ENCODE measurements at places on chromosomes 5 and 9. TPM values are rescaled to one million over a fixed set of nuclear protein-coding genes. Genes with fewer than 3 reads are reported as not detected.

The TLE1 gene
- total RNA-seq = 84.1 TPM

The HRH2 gene
- total RNA-seq = 5.5 TPM

The SPATA31E1 gene
- total RNA-seq = 0.07 TPM

The ZNF367 gene
- 12.3 TPM for total RNA-seq

The NOTCH1 gene
- 33.3 TPM for total RNA-seq

The ADAMTSL1 gene
- total RNA-seq = 1.8 TPM

The PALM2AKAP2 gene
- total RNA-seq = 1.1 TPM

The OMD gene
- not detected for total RNA-seq

DNA sequence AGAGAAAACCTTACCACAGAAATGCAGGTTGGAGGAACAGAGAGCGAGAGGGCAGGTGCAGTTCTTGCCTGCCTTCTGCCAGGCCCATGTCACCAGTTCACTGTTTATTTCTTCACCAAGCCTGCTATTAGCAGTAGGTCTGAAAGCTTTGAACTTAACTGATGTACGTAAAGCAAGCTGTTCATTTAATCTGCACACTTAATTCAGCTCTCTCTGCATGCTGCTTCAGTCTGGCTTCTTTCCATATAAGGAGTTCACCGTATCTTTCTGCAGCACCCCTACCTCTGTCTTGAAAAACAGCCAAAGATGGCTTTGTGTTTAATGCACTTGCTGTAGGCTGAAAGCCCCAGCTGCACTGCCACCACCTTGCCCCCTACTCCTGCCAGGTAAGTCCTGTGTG, 205.1 kb downstream of the RAB3C start:
- peak; percentile 3 for DNase-seq

GRCh38 chr9:78698371-78698770, 401.4 kb downstream of the PSAT1 start:
- no peak for DNase-seq

GRCh38 chr5:168656633-168657032, 77.5 kb upstream of the PANK3 start:
- DNase-seq = no peak

- no peak for DNase-seq
These were observed 107.6 kb upstream of the PITX1 start for GRCh38 chr5:135141303-135142268.

DNA sequence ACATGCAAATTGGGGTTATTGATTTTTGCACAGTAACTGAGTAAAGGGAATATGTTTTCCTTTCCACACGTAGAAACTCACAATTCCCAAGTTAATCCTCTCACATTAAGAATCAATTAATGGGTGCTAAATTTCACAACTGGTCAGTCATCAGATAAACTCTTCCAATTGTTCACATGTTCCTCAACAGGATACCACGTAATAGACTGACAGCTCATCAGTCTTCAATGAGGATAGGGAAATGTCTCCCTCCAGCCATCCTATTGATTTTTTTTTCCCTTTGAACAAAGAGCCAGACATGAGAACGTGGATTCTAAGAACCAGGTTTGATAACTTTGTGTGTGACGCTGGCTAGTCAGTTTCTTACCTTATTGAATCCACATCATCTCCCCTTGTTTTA, 768 bp upstream of the CER1 start:
- DNase-seq = no peak

DNA sequence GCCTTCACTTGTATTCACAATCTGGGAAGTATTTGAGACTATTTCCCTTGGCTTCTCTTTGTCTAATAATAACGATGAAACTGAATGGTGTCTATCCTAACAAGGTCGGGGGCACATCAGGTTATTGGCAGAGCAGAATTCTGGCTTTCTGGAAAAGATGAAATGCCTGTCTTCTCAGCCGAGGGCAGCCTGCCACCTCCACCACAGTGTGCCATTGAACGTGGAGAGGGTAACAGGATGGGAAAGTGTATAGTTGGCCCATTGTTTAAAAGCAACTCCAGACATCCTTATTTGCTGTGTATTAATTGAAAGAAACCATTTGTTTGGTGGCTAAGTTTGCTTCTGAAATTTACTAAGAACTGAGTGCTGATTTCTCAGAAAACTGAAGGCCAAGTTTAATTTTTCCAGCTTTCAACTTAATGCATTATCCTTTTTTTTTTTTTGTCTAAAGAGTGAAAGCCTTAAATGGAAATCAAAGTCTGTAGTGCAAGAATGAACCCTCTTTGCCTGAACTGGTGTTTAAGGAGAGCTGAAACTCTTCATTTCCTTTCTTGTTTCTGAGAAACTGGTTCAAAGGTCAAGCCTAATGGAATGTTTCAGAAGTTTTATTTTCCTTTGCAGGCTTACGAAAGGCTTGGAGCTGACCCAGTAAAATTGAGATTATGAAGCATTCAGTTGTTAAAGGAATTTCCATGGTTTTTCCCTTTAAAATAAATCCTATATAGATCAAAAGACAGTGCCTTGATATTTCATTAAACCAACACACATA, 563.7 kb upstream of the DAP start:
- DNase-seq = no peak

DNA sequence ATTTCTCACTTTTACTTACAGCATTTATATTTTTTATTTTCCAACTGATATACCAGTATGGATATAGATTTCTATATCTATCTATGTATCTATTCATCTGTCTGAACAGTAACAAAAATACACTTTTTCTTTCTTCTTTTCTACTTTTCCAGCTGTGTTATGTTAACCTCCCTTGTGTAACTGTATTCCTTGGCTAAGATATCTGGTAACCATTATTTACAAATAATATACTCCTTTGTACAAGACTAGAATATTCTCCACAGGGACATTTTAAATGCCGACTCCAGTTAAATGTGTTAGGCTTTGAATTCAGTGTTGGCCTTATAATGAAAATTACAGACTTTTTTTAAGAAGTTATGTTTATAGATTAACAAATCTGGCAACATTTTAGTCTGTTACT, 168.7 kb downstream of the XRCC4 start:
- no peak for DNase-seq

- DNase-seq = no peak
These were observed 16.3 kb upstream of the ISOC1 start for GRCh38 chr5:129078247-129078646.

DNA sequence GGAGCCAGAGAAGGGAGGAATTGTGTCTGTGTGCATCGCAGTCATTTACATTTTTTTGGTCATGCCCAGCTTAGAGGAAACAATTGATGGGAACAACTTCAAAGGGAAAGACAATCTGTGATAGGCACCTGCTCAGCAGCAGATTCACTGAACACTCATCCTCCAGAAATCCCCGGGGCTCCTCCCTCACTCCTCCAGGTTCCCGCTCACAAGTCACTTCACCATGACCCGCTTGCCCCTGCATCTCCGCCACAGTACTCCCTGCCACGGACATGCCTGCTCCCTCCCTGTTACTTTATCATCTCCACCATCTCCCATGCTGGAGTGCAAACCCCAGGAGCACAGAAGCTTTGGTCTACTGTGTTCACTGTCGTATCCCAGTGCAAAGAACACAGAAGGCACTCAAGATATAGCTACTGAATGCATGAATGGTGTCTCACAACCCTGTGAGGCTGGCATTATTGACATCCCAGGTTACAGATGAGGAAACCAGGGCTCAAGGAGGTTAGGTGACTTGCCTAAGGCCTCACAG, 16.2 kb downstream of the LHX6 start:
- DNase-seq = no peak

GRCh38 chr9:19379697-19380046, 364 bp downstream of the RPS6 start:
- peak; percentile 43 for DNase-seq

DNA sequence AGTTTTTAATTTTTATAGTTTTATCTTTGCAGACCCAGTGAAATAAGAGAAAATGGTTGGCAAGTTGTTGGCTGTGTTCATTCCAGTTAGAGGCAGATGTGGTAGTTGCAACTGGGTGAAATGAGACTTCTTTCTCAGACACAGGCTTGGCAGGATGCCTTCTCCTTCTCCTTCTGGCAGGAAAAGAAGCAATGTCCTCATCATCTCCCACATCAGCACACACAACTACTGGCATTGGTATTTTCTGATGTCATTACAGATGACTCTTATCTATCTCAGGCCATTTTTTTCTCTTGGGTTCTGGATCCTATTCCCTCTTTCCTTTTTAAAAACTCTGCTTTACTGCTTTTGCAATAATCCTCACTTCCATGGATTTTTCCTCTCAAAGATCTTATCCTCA, 103.3 kb upstream of the EDIL3 start:
- no peak for DNase-seq

- peak; percentile 8 for DNase-seq
These were observed 104.7 kb downstream of the DROSHA start for GRCh38 chr5:31427013-31427723.

DNA sequence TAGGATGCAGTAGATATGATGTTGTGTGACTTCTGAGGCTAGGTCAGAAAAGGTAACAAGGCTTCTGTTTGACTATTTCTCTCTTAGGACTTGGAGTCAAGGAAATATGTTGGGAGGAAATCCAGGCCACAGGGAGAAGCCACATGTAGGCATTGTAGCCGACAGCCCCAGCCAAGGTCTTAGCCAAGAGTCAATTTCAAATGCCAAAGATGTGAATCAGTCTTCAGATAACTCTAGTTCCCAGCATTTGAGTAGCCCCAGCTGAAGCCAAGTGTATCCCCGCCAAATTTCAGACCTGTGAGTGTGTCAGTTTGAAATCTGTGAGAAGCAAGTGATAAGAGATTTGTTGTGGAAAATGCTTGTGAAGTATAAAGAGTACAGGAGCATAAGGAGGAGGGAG, 38.1 kb upstream of the ISL1 start:
- no peak for DNase-seq

DNA sequence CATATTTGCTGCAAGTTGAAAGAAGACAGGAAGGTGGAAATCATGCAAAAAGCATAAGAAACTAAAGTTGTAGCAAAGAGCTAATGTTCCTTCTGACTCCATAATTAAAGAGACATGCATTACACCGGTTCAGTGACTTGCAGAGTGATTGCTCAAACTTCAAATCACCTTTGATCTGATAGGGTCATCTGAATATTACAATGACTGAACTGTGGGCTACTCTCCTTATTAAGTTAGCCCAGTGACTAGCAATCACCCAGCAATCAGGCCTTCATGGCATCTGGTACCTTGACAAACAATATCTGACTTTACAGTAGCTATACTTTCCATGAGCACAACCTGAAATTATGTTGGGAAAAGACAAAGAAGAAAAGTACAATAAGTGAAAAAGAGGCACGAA, 84.9 kb downstream of the NREP start:
- DNase-seq = no peak

GRCh38 chr9:132671620-132672412, 1.6 kb downstream of the GTF3C4 start:
- no peak for DNase-seq

DNA sequence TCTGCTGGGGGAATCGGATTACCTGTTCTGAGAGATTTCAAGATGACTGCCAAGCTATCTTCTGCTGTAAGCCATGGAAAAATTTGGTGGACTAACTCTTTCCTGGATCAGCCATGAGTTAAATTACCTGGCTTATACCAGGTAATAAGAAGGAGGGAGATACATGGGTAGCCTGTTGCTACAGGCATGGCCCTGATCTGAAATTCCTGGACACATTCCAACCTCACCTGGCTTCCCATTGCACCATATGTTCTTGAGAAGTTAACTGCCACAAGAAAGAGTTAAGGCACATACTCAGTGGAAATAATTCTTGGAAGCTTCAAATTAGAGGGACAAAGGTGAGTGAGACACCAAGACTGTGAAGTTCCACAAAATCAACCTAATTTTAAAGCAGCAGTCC, 371.3 kb downstream of the ACTL7B start:
- no peak for DNase-seq

- no peak for DNase-seq
These were observed 511 bp downstream of the CYSTM1 start for GRCh38 chr5:140175367-140176030.

DNA sequence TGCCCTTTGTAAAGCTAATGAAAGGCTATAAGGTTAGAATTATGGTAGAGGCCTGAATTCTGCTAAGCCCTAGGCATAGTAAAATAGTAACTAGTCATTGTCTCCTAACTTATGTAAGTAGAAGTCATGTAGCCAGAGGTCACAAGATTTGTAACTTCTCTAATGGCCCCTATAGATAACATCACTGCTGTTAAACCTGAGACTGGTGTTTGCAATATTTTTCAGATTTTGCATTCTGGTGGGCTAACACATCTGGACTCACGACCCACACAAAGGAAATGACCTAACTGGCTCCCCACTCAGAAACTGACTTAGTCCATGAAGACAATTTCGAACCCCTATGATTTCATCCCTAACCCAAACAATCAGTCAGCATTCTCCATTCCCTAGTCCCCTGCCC, 37.2 kb upstream of the TTC39B start:
- DNase-seq = no peak

DNA sequence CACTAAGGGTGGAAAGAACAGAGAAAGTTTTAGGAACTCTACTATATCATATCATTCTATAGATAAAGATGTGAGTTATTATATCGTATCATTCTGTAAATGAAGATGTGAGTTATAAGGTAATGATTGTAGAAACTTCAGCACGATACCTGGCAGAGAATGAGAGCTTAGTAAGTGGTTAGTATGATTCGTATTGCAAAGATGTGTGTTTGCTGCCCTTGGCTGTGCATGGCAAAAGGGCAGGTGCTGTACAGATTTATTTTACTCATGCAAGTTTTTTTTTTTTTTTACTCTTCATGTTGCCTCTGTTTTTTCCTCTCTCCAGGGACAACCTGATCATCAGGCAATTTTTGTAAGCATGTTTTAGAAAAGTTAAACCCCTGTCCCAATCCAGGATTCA, 83.3 kb downstream of the EGFLAM start:
- no peak for DNase-seq

GRCh38 chr5:122114501-122114900, 14.8 kb upstream of the ZNF474 start:
- DNase-seq = no peak

DNA sequence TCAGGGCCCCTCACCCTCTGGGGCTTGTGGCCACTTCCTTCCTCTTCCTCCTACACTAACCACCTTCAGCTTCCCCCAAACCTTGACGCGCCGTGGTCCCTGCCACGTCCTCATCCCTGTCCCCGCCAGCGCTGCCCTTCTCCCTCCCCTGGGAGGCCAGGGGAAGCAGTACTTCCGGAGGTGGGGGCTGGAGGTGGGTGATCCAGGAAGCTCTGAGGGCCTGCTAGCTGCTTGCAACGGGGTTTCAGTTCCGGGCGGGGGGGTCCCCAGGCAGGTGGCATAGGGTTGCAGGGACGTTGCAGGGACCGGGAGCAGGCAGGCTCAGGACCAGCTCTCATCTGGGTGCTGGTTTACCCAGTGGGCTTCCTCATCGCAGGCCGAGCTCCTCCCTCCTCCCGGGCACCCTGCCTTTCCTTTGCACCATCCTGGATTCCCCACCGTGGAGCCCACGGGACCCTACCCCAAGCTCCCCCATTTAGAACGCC, 70.0 kb downstream of the RXRA start:
- peak; percentile 67 for DNase-seq

DNA sequence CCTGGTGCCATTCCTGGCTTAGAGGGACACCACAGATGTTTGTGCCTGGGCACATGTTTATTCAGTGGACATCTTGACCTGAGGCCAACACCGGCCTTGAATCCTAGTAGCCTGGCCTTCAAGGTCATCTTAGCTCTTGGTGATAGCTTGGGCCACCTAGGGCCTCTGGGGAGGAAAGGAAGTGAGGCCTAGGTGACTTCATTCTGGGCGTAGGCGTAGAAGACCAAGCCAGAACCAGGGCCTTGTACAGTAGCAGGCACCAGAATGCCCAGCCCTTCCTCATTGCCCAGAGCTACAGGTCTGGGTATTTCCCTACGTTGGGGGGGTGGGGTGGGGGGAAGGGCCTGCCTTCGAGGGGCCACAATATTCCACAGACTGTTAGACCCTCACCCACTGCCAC, 33.8 kb downstream of the WNK2 start:
- DNase-seq = no peak
